ENCODE measurements at places on chromosomes 12 and 14.

GRCh38 chr12:100553936-100554335 is 19.5 kb upstream of the GAS2L3 start:
- DNase-seq = no peak

DNA sequence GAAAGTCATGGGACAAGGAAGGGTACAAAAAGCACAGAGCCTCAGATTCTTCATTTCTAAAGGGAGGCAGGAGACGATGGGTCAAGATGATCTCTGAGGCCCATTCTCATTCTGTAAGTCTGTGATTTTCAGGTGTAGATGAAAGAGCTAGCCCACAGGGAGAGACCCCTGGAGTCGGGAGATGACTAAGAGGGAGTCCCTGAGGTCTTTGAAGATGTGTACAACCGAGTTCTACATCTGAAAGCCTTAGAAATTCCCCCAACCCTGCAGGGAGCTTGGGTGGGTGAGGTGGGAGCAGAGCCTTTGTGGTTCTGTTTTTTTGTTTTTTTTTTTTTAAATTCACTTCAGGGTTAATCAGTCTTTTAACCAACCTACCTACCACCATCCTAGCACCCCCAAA is 3.1 kb downstream of the WNT10B start:
- no peak for DNase-seq

- no peak for DNase-seq
Measured at GRCh38 chr14:81555051-81555450, 21.4 kb upstream of the SEL1L start.

DNA sequence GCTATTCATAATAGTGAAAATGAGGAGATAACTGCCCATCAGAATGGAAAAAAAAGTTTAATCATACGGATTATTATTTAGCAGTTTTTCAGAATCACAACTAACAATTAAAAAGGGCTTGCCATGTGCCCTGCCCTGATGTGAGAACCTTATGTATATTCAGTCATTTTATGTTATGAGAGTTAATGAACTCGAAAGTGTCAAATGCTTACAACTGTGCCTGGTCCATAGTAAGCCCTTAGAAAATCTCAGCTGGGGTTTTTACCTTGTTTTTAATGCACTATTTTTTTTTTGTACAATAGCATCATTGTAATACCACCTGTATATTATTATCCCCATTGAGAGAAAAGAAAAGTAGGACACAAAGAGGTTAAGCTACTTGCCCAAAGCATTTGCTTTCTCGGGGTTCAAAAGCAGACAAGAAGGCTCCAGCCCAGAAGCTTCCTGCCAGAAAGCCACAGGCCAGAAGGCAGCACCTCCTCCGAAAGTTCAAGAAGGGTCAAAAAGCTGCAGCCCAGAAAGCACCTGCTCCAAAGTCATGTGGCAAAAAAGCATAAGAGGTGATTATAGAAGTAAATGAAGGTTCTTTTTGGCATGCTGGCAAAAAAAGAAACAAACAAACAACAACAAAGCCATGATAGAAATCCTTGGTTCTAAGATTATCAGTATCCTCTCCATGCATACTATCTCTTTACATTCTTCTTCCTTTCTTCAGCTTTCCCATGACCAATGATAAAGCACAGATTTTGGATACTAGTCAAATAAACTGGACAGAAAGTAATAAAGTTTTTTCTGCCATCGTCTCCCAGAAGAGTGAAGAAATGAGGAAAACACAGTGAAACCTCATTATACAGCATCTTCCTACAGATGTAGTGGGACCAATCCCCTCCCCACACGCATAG is 59.1 kb upstream of the NAP1L1 start:
- no peak for DNase-seq

DNA sequence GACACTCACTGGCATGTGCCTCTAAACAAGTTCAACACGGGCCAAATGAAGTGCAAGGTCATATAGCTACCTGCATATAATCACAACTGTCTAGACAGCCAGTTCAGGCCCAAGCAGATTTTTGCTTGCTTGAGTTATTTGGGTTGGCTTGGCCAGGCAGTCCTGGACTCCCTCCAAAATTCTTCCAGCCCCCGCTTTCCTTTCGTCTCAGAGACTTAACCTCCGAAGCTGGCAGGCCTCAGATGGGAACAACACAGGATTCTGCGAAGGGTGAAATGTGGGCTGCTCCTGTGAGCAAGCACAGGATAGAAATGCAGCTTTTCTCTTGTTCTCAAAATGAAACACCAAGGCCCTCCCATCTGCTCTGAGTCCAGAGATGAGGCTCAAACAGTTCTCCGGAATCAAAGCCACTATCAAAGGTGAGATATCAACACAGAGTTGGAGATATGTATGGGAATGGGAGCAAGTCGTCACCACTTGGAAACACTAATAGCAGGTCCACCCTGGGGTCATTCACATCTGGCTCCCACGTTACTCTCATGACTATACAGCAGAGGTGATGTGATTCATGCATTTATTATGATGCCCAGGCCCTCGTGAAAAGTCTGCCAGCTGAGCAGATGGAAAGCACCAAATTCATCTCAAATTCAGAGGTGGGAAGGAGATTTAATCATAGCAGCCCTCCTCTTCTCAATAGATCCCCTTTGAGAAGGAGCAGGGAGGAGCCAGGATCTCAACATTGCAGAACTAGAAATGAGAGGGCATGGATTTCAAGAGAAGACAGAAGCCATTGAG is 389.8 kb downstream of the NUAK1 start:
- no peak for DNase-seq

- no peak for DNase-seq
Measured at GRCh38 chr14:74891870-74892269, 10.2 kb downstream of the DLST start.

DNA sequence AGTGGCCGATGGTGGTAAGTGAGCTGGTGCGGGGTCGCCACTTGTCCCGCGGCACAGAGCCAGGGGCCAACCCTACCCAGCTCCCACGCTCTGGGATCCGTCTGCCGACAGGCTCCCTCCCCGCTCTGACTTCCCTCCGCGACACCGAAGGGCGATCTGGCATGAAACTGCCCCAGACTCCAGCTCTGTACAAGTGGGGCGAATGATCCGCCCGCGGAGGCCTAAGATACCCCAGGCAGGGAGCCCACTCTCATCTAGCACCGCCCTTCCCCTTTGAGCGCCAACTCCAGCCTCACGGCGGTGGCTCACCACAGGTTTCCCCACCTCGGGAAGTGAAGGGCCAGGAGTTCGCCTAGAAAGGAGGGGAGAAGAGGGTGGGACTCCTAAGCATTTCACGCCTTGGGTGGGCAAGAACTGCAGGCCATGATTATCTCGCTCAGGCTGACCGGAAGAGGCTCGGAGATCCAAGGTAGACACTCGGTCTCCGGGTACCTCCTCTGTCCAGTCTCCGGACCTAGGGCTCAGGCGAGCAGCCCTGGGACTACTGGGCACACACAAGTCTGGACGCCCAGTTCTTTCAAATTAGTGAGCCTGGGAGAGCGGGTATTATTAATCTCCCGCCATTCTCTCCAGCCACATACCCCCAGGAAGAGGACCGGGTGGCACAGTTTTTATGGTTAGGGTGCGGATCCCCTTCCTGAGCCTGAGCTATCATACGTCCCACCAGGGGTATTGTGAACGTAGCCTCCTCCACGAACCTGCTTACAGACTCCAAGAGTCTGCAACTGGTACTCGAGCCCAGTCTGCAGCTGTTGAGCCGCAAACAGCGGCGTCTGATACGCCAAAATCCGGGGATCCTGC is 849 bp downstream of the WNT1 start:
- no peak for DNase-seq

DNA sequence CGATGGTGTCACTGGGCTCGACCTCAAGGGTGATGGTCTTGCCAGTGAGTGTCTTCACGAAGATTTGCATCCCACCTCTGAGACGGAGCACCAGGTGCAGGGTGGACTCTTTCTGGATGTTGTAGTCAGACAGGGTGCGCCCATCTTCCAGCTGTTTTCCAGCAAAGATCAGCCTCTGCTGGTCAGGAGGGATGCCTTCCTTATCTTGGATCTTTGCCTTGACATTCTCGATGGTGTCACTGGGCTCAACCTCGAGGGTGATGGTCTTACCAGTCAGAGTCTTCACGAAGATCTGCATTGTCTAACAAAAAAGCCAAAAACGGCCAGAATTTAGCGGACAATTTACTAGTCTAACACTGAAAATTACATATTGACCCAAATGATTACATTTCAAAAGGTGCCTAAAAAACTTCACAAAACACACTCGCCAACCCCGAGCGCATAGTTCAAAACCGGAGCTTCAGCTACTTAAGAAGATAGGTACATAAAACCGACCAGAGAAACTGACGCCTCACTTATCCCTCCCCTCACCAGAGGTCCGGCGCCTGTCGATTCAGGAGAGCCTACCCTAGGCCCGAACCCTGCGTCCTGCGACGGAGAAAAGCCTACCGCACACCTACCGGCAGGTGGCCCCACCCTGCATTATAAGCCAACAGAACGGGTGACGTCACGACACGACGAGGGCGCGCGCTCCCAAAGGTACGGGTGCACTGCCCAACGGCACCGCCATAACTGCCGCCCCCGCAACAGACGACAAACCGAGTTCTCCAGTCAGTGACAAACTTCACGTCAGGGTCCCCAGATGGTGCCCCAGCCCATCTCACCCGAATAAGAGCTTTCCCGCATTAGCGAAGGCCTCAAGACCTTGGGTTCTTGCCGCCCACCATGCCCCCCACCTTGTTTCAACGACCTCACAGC is 717 bp downstream of the UBC start:
- DNase-seq = no peak

DNA sequence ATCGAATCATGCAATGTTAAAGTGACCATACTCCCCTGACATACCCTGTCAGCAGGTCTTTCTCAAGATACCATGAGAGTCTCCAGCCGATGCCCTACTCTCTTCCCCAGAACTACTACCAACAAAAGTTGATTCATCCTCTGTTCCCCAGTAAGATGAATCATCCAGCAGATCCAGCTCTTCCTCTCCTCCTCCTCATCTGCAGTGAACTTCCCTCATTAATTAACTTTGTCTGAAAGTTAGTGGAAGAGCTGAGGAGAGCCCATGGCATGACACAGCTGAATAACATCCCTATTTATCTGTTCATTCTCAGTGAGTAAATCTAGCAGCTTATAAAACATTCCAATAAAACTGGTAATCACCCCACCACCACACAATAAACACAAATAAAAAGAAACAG is 213.4 kb downstream of the EGLN3 start:
- DNase-seq = no peak

DNA sequence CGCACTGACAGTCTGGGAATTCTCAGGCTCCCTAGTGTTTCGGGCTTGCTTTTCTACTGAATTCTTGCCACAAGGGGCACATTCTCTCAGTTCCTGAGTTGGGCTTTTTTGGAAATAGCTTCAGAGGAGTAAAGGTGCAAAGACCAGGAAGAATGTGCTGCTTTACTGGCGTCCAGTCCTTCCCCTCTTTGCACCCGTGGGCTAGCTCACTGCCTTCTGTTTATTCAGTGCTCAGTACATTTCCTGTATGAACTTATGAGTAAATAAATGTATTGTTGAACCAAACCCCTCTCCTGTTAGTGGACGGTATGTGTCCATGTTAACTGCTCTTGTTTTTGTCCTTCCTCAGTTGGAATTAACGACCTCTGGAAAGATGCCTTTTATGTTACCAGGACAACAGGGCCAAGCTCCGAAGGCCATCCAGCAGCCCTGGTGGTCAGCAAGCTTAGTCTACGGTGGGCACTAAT is 24.0 kb downstream of the GSG1 start:
- DNase-seq = no peak

DNA sequence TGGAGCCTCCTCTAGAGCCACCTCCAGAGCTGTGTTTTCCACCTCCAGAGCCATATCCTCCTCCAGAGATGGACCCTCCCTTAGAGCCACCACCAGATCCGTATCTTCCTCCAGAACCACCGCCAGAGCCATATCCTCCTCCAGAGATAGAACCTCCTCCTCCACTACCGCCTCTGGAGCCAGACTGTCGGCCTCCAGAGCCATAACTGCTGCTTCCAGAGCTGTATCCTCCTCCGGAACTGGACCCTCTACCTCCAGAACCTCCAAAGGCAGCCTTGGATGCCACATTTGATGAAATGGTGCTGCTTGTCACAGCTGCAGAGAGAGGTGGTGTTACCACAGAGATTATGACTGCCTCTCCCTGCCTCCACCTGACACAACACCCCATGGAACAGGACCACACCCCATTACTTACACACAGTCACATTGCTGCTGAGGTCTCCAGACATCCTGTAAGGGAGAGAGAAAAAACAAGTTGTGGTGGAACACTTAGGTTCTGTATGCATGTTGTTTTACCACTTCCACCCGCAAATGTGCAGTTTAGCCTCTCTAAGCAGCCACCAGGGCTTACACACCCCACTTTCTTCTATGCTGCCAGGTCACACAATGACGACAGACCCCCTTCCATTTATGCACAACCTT is 6.8 kb downstream of the KRT2 start:
- no peak for DNase-seq

- no peak for DNase-seq
Measured at GRCh38 chr12:30782316-30783173, 27.8 kb upstream of the CAPRIN2 start.

DNA sequence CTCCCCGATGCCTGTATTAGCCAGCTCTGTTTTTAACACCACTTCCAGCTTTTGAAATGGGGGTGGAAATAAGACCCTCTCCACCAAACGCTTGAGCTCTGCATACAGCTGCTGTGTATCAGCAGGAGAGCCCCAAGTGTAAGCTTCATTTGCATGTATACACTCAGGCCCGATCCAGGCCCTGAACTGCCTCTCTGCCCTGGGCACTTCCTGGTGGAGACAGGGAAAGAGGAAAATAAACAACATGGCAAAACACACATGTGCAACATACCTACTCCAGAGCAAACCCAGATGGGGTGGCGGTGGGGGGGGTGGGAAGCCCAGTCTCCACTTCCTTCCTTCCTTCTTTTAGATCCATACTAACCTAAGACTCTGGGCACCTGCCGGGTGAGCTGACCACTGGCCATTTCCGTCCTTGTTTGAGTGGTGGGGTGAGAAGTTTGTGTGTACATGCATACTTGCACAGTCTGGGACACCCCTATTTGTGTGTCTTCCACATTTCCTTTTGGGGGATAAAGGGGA is 55.3 kb downstream of the RBM19 start:
- no peak for DNase-seq
